Hematopoietic multipotent progenitor cell treated with erythropoietin and hydrocortisone succinate and interleukin-3 and kit ligand, for 8 days (in vitro differentiated cells): ENCODE measurements at places on chromosomes 7 and 10.

DNA sequence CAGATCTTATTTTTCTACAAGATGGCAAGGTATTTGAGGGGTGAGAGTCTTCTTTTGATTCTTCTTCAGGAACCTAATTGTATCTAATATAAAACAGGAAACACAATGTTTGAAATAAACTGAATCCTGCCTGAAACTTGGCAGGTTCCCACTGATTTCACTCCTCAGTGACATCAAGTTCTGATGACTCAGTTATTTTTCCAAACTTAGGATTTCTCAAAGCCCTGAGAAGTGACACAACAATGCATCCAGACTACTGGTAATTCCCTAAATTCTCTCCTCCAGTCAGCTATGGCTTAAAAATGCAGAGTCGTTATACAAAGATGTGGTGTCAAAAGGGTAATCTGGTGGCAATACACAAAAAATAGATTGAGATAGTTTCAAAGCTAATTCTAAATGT is 80.9 kb downstream of the ABLIM1 start:
- no peak for DNase-seq

DNA sequence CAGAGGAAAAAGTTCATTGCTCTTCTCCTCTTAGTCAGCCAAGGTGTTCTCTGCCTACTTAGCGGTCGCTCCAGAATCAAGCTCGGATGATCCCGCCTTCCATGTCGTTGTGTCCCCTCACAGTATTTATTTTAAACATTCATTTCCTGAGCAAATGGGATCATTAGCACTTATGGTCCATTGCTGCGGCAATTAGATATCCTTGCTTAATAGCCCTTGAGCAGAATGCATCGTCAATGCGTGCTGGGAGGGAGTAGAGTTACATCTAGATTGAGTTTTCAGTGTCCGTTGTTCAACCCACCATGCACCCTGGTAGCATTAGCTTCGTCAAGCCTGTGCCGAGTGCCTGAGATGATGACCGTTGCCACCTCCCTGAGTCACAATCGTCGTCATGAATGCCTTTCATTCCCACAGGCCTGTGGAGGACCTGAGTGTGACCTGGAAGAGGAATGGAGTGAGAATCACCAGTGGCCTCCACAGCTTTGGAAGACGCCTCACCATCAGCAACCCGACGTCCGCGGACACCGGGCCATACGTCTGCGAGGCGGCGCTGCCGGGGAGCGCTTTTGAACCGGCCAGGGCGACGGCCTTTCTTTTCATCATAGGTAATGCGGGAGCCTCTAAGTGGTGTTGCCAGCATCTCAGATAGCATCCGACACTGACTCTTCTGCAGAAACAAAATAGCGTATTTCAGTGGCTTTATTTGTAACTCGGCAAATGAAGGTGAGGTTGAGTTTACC is 650.4 kb downstream of the SDK1 start:
- no peak for DNase-seq

GRCh38 chr7:28258240-28258639 is 77.6 kb upstream of the JAZF1 start:
- DNase-seq: no peak

DNA sequence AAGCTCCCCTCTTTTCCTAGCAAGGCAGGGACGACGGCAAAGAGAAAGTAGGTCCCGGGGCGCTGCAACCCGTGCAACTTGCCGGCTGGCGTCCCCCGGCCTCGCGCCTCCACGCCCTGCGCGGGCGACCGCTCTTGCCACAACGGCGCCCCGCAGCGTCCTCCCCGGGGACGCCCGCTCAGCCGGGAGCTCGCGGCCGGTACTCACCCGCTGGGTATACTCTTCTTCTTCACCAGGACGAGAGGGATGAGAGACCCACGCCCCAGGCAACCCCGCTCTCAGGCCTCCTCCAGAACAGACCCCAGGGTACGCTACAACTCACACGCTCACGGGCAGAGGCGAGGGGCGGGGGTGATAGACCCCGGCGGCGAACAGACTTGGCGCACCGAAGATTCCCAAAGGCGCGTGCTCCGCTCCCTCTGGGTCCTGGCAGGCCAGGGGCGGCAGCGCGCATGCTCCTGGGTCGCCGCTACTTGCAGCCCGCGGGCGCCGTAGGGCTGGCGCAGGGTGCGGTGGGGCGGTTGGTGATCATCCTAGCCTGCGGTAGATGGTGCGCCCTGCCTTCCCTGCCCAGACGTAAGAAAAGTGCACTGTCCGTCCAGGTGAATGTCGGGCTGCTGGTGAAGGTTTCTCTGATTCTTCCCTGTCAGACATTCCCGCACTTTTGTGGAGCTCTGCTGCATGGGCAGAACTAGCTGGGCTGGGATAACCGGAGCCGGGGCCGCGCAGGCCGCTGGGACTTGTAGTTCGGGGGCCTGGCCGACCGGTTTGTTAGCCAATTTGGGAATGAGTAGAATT is at the start of gene CC2D2B:
TSS of gene CC2D2B (plus strand) at position 520 of the 798 bp plus-strand sequence. CDS start 3,349 bp downstream, outside the sequence.
- DNase-seq: peak; percentile 82

DNA sequence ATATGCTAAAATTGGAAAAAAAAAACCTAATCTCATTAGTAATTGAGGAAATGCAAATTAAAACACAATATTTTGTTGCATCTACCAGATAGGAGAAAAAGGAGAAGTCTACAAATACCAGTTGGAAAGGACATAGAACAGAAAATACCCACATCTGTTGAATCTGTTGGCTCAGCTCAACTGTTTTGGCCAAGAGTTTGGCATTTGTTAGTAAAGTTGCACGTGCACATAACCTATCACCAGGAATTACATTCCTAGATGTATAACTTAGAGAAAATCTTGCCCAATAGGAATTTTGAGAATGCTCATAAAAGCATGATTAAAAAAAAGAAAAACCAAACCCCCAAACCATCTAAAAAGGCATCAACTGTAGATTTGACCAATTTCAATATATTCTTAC is 282.1 kb upstream of the BMPER start:
- no peak for DNase-seq

- no peak for DNase-seq
Measured at GRCh38 chr10:97974526-97975525, 55.6 kb downstream of the CRTAC1 start.

GRCh38 chr10:97914171-97914836 is 64.7 kb downstream of the GOLGA7B start:
- DNase-seq: no peak

DNA sequence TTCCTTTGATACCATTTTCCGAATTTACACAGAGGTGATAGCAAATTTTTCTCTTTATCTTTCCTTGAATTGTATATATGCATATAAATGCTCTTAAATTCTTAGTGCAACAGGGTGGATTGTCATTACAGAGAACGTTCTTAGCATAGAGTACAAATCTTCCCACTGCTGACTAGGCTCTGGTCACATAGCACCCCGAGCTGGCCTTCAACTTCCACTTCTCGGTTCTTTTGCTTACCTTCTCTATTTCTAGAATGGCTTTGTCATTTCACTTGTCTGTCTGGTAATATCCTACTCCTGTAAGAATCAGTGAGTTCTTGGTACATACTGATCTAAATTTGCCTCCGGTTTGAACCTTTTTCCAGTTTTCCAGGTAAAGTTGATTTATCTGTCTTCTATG is 13.4 kb downstream of the ADIRF start:
- no peak for DNase-seq

- no peak for DNase-seq
Measured at GRCh38 chr10:2020836-2021235, 283.5 kb upstream of the ADARB2 start.

- no peak for DNase-seq
Measured at GRCh38 chr7:135859538-135859937, 110.9 kb upstream of the FAM180A start.

- no peak for DNase-seq
Measured at GRCh38 chr10:64261092-64261491, 739.9 kb downstream of the REEP3 start.
